ENCODE measurements at places on chromosomes 7 and 10.

GRCh38 chr7:86788948-86789347, 145.2 kb downstream of the GRM3 start:
- DNase-seq = no peak

GRCh38 chr7:154598396-154598795, 404.5 kb downstream of the PAXIP1 start:
- DNase-seq = no peak

DNA sequence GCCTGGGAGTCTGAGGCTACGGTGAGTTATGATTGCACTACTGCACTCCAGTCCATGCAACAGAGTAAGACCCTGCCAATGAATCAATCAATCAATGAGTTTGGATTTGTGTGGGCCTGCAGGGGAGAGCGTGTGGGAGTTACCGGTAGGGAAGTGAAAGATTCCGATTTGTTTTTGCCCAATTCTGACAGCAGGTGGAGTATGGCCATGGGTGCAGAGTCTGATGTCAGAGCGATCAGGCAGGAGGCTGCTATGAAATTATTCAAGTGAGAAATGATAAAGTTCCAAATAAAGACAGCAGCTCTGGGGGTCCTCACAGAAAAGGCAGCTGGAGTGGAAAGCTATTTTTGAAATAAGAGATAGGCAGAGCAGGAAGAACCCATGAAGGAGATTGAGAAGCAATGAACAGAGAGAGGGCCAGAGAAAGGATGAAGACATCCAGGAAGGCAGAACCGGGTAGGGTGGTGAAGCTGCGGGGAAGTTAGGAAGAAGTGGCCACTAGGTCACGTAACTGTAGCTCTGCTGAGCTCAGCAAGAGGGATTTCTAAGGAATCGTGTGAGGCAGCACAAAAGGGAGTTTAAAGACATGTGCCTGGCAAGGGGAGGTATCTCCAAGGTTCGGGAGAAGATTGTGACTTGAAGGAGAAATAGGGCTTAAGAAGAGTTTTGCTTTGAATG, 93.7 kb upstream of the NMT2 start:
- peak; percentile 69 for DNase-seq

- peak; percentile 61 for DNase-seq
These were observed 52.6 kb upstream of the CAPZA2 start for GRCh38 chr7:116809636-116810266.

- no peak for DNase-seq
These were observed 32.9 kb upstream of the ELFN1 start for GRCh38 chr7:1637155-1637554.

- no peak for DNase-seq
These were observed 123.3 kb downstream of the MICU1 start for GRCh38 chr10:72502581-72502980.
